ENCODE measurements at places on chromosomes 1 and 21.

- no peak for DNase-seq
Measured at GRCh38 chr1:94795434-94795833, 24.7 kb upstream of the SLC44A3 start.

DNA sequence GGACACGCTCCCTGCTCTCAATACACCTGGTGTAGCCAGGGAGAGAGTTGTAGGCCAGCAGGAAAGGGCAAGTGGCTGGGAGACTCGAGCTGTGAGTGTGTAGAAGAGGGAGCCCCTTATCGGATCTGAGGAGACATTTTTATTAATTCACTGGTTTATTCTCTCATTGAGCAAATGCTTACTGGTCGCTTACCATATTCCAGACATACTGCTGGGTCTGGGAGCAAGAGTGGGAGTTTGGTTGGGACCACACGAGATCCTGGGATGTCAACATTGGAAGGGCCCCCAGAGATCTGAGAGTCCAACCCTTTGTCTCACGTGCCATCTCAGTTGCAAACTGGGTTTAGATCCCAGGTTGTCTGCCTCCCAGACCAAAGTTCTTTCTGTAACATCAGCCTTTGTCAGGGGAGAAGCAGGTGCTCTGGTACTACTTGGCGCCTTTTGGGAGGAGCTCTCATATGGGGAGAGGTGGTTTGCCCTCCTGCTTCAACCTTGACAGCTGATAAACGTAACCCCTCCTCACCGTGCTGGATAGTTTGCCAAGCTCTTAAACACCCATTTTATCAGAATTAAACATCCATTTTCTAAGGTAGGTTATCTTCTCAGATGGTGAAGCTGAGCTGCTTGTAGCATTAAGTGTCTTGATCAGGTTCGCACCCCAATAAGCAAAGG lies 742 bp downstream of the TMEM222 start:
- DNase-seq, result no peak

DNA sequence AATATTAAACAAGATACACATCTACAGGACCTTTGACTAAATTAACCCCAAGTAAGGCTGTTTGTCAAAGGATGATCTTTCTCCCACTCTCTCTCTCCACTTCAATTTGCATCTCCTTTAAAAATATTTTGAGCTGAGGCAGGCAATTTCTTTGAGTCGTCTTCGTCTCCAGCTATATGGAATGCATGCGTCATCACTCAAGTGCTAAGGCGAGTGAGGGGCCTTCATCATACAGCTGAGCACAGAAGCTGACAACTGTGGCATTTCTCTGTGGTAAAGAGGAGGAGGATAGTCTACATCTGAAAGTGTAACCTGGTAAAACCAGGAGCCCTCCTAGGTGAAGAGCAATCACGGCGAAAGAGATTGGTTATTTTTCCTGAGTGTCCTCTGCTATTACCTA lies 7.6 kb downstream of the EPHX4 start:
- DNase-seq, result no peak

GRCh38 chr1:216562383-216562782 lies 139.1 kb upstream of the USH2A start:
- DNase-seq, result no peak

DNA sequence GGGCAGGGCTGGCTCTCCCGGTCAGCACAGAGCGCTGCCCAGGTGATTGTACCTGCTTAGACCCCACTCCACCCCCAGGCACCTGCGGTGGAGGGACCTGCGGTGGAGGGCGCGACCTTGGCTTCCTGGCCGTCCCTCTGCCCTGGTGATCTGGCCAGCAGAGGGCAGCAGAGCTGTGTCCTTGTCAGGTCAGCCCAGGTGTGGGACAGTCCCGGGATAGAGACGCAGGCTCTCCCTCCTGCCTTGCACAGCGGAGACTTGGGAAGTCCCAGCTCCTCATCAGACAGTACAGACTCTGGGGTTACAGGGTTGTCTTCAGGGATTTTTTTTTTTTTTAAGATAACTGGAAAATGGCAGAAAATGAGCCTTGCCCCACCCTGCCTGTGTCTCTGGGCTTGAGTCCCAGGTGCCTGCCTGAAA lies 10.0 kb downstream of the SLX9 start:
- DNase-seq, result peak; percentile 75

DNA sequence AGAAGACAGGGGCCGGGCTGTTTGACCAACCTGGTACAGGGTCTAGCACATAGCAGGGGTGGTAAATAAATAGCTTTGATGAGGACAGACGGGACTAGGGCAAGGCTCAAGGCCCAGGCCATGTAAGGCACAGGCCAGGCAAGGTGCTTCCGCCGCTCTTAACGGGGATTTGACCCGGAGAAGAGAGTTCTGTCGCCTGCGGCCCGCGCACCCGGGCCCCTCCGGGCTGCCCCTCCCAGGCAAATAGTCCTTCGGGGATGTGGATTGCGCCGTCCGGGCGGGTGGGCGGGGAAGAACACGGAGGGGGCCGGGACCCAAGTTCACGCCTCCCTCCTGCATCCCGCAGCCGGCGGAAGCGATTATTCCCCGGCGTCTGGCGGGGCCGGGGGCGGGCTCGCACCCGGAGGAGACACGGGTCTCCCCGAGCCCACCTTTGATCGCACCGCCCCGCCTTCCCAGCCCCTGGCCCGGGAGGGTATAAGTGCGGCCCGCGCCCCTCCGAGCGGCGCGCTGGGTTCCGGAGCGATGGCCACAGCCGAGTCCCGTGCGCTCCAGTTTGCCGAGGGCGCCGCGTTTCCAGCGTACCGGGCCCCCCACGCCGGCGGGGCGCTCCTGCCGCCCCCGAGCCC lies at the start of gene MIXL1:
TSS of gene MIXL1 (plus strand) at position 508 of the 629 bp plus-strand sequence. CDS start at position 526, 18 bp downstream.
- no peak for DNase-seq

DNA sequence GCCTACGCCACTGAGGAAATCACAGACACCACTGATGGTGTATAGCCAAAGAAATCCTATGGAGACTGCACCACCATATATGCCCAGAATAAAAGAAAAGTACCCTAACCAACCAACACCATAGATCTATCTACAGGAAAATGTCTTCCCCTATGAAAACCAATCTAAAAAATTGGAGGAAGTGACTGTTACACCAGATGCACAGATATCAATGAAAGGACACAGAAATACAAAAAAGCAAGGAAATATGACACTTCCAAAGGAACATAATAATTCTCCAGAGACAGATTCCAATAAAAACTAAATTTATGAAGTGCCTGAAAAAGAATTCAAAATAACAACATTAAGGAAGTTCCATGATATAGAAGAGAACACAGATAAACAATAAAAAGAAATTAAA lies 56.8 kb upstream of the BCL10 start:
- DNase-seq, result no peak

DNA sequence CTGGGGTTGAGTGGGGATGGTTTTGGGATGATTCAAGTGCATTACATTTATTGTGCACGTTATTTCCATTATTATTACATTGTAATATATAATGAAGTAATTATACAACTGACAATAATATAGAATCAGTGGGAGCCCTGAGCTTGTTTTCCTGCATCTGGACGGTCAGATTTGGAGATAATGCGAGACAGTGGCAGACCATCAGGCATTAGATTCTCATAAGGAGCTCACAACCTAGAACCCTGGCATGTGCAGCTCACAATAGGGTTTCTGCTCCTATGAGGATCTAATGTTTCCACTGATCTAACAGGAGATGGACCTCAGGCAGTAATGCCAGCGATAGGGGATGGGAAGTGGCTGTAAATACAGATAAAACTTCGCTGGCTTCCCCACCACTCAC lies 77.9 kb upstream of the LRRC53 start:
- no peak for DNase-seq

GRCh38 chr1:191662051-191662450 lies 496.2 kb upstream of the RGS18 start:
- DNase-seq, result no peak

GRCh38 chr1:241598249-241598648 lies 41.9 kb downstream of the CHML start:
- no peak for DNase-seq

DNA sequence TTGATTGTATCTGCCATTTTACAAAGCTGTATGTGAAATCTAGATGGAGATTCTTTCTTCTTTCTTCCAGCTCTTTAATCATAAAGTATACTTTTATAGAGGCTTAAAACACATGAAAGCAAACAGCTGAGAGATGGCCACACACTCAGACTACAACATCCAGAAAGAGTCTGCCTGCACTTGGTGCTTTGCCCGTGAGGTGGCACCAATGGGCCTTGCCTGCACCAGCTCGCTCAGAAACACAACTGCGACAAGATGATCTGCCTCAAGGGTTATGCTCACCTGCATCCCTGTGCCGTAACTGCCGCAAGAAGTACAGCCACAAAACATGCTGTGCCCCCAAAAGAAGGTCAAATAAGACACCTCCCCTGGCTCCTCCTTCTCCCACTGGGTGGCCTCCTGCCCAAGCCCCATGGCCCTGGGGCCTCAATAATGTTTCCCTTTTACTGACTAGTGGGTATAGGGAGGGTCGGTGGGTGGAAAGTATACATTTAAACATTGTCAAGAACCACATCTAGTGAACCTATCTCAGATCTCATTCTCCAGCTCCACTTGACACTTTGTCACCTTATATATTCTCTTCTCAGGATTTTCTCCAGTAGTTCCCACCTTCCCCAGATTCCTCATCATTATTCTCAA lies 66.7 kb upstream of the ANGPTL3 start:
- DNase-seq, result no peak

GRCh38 chr1:211472724-211473123 lies 19.2 kb downstream of the RD3 start:
- no peak for DNase-seq

- DNase-seq, result no peak
Measured at GRCh38 chr1:2783435-2784397, 17.8 kb downstream of the TTC34 start.

GRCh38 chr1:19037659-19038058 lies 81.2 kb upstream of the IFFO2 start:
- DNase-seq, result no peak

GRCh38 chr1:174999936-175000696 lies at the start of gene CACYBP:
Gene CACYBP (plus strand): TSS chr1:174999947. CDS start chr1:175000181, 234 bp downstream.
- DNase-seq, result no peak

- no peak for DNase-seq
Measured at GRCh38 chr1:10495952-10496351, 21.2 kb downstream of the PEX14 start.

- DNase-seq, result no peak
Measured at GRCh38 chr1:233566886-233567285, 47.0 kb upstream of the KCNK1 start.

- DNase-seq, result no peak
Measured at GRCh38 chr1:165408518-165408917, 36.4 kb downstream of the RXRG start.

DNA sequence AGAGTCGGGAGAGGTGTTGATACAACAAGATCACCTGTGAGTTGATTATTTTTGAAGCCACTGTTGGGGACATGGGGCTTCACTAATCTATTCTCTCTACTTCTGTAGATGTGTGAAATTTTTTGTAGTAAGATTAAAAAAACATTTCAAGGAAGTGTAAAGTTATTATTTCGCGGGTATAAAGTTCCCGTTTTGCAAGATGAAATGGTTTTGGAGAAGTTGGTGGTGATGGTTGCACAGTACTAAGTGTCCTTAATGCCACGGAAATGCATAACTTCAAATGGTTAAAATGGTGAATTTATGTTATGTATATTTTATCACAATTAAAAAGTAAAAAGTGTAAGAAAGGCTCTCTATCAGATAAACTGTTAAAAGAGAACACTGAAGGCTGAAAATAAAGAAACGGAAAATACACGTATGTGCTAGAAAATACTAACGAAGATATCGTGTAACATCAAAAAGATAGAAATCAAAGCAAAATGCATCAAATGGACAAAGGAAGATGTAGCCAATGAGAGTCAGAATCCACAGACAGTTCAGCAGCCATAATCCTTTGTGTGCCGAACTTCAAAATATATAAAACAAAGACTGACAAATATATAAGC lies 2.9 kb upstream of the ITGB2 start:
- DNase-seq, result no peak

DNA sequence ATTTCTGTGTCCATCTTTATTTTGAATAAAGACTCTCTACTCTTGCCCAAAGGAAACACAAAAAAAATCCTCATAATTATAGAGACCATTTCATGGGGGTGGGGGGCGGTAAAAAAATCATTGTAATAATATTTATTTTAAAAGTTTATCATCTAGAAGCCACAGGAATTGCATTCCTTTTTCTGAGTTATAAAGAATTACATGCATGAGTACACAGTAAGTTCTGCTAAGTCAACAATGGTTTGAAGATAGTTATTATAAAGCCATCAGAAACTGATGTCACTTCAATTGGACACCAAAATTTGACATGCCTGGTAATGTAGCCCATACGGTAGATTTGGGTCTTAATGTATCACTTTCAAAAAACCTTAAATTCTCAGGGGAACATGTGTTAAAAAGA lies 478.1 kb upstream of the NR5A2 start:
- no peak for DNase-seq

- DNase-seq, result no peak
Measured at GRCh38 chr1:234771642-234772344, 161.8 kb upstream of the IRF2BP2 start.

Measured in CD4-positive, alpha-beta memory T cell (primary cell).